ENCODE measurements at places on chromosomes 12 and 14.

GRCh38 chr12:97164936-97165335 lies 257.9 kb downstream of the NEDD1 start:
- no peak for DNase-seq

DNA sequence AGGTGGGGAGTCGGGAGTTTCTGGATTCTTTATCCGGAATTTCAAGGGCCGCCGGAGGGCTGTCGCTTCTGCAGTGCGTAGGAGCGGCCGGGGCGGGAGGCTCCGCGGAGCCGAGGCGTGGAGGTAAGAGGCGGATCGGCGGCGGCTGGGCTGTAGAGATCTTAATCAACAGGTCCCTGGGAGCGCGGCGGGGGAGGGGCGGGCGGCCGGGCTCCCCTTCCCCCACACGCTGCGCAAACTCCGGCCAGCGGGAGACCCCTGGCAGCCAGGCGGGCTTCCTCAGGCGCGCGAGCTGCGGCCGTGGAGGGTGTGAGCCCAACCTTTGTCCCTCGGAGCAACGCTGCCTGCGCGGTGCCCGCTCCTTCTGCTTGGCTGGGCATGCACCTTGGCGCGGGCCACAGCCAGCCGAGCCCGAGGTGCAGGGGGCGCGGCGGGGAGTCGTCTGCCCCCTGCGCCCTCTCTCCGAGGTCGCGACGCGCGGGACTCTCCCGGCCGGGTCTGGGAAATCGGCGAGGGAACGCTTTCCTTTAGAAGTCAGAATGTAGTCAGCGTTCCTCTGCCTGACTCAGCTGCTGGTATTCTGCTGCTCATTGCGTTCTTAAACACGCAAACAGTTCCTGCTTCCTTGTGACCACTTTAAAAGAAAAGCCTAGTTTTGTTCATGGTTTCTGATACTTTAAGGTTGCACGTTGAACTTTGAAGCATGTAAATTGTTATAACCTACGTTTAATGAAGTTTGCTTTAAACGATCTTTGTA lies at the start of gene PALS1:
Gene PALS1, plus strand, starts transcription at position 25 of the 757 bp plus-strand sequence. CDS start 37,736 bp downstream, outside the sequence.
- no peak for DNase-seq

DNA sequence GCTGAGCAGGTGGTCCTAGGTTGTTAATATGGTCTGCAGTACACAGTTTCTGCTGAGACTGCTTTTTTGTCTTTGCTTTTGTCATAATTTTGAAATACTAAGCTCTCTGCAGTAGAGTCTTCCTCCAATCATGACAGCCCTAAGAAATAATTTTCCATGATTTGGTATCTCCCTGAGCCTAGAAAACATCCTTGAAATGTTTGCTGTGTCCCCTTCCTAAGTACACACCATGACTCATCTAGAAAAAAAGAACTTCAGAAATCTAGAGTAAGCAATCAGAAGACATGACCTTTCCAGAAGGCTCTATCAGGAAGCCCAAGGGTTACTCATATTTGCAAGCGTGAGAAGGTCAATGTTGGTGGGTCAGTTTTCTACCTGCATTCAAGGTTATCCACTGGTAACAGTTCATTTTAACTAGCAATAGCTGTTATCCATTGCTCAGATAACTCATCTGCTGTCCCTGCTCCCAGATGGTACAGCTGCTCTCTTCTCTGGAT lies 16.4 kb downstream of the DAD1 start:
- no peak for DNase-seq

DNA sequence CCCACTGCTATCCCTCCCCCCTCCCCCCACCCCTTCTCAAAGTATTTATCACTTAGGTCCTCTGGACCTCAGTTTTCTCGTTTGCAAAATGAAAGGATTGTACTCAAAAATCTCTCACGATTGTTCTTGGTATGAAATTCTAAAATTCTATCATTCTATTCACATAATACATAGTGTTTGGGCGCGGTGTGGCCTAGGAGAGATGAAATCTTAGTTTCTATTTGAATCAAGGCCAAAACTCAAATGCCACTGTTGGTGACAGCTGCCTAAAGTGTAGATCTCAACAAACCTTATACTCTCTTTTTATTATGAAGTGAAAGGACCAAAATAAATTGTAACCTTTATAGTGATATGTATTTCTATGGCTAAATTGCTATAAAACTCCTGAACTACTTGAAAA lies 23.7 kb upstream of the YAF2 start:
- DNase-seq = no peak

- DNase-seq = no peak
Measured at GRCh38 chr12:67391034-67391433, 121.9 kb downstream of the CAND1 start.

DNA sequence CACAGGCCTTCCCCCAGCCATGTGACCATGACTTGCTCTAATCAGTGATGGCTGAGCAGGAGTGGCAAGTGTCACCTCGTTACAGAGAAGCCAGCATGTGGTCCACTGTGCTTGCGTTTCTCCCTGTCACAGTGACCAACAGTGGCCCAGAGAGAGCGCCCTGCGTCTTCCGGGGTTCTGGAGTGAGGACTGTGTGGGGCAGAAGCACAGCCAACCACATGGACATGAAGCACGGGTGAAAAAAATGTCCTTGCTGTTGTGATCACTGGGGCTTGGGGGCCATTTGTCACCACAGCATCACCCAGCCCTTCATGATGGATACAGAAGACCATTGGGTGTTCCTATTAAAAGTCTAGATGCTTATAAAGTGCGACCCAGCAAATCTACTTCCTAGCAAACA lies 174.6 kb upstream of the C14orf180 start:
- no peak for DNase-seq

DNA sequence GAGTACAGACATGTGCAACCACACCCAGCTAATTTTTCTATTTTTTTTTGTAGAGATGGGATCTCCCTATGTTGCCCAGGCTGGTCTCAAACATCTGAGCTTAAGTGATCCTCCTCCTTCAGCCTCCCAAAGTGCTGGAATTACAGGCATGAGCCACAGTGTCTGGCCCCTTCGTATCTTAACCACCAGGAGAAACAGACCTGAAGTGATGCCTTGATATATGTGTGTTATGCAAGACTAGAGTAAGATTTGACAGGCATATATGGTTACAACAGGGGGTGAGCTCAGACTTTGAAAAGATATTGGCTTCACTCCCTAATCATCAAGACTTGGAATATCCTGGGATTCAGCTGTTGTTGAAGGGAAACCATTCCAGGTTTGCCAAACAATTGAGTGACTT lies 10.7 kb upstream of the GALNT6 start:
- no peak for DNase-seq

DNA sequence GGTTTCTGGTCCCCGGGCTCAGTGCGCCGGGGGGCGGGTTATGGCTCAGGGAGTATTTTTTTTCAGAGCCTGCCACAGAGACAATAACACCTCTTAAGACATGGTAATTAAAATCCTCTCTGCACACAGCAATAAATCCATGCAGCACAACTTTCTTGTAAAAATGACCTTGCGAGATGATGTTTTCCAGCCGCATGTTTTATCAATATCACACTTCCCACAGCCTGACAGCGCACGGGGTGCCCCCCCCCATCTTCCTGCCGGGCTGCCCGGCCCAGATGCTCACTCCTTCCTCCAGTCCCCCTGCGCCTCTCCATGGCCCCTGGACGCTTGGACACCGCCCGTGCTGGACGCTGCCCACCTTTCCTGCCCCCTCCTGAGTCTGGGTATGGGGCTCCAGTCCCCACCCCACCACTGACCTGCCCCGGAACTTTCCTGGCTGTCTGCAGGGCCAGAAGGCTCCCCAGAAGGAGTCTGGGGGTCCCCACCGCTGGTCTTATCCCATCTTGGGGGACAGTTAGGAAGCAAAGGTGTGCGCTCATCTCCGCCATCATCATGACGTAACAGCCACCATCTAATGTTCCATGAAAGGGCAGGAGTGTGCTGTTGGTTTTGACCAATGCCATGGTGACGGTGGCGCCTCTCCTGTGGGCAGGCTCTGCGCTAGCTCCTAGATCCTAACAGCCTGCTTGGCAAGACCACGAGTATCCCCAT lies 182.9 kb downstream of the KIF26A start:
- no peak for DNase-seq

- DNase-seq = no peak
Measured at GRCh38 chr12:19138551-19138950, 9.0 kb downstream of the PLEKHA5 start.

DNA sequence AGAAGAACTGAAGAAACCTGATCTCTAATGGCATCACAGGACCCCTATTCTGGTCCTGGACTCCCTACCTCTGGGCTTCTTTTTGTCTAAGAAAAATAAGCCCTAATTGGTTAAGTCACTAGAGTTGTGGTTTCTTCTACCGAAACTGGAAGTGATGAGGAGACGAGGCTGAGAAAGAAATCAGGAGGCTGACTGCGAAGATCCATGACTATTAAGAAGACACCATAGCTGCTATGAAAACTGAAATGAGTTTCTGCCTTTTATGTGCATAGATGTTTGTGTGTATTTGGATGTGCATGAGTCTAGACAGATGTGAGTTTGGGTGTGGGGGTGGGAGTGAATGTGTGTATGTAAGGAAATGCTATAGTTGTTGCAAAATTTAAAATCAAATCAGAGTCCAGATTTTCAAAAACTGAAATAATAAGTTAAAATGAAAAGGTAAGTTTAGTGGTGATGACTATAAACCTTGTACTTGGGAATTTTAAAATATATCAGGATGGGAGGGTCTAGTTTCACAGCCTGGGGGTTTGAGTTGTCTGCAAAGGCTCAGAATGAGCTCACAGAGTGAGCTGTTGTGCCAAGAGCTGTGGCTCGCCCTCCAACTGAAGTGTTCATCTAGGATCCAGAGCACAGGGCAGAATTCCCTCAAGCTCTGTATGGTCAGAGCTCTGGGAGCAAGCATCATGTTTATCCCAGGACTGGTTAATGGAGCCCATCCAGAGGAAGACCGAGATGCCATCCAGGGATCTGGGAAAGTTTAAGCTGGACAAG lies 94.9 kb downstream of the VCPKMT start:
- no peak for DNase-seq

DNA sequence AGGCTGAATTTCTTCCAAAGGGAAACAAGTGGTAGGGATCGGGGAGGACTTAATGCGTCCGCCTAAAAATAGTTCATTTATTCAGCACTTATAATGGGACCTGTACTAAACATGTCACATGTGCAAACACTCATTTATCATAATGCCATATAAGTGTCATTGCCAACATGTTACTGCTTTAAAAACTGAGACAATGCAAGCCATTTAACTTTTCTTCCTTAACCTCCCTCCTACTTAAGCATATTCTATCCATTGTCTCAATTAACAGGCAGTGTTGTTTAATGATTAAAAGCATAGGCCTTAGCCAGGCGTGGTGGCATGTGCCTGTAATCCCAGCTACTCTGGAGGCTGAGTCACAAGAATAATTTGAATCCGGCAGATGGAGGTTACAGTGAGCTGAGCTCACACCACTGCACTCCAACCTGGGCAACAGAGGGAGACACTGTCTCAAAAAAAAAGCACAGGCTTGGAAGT lies 13.5 kb upstream of the SCFD1 start:
- no peak for DNase-seq

GRCh38 chr14:30553311-30553989 lies 5.5 kb upstream of the G2E3 start:
- no peak for DNase-seq

DNA sequence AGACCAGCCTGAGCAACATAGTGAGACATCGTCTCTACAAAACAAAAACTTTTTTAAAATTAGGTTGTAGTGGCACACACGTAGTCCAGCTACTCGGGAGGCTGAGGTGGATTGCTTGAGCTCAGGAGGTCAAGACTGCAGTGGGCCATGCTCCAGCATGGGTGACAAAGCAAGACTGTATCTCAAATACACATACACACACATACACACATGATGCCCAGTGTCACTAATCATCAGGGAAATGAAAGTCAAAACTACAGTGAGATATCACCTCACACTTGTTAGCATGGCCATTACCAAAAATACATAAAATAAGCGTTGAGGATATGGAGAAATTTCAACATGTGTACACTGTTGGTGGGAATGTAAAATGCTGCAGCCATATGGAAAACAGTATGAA lies 33.2 kb upstream of the KICS2 start:
- no peak for DNase-seq

DNA sequence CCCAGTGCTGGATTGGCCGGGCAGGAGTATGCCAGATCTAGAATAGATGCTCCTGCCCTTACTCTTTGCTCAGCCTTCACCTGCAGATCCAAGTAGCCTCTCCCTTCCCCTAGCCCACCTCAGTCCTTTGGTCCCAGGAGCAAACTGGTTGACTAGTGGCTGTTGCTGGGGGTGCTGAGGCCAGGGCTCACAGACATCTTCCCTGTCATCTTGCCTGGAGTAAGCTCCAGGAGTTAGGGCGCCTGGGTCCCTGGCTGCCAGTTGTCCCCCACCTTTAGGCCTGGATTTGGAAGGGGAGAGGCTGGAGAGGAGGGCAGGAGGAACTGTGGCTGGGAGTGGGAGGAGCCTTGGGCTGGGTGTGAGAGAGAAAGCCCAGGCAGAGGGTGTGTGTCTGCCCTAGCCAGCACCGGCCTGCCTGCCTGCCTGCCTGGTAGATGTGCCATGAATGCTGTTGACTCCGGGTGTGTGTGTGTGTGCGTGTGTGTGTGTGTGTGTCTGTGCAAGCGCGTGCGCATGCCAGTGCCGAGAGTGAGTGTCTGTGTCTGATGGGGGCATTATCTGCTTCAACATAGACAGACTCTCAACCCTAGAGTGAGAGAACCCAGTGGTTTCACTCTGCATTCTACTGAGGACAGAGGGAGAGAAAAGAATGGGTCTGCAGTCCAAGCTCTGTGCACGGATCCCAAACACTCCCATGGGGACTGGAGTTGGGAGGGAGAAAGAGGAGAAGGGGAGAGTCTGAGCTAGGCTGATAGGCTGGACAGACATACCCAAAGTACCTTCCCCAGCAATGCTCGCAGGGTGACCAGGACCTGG lies 845 bp upstream of the RARG start:
- DNase-seq = no peak

DNA sequence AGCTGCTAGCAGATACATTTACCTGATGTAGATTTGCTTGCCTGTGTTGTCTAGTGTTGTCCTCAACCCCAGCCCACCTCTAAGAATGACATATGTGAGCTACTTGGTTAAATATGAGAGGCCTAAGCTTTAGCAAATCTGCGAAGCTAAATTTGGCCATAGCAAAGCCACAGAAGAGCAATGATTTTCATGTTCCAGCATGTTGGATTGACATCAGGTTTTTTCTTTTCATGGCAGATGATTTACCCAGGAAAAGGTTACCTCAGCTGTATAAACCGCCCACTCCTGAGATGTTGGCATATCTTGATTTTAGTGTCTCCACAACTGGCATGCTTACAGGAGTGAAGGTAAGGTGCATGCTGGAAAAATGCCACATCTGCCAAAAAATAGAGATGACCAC lies 36.4 kb upstream of the ATF1 start:
- DNase-seq = no peak

GRCh38 chr14:21191809-21192446 lies 36.1 kb upstream of the OR5AU1 start:
- DNase-seq = peak; percentile 79

- DNase-seq = no peak
Measured at GRCh38 chr12:28963554-28963953, 185.5 kb upstream of the FAR2 start.
